ENCODE measurements at places on chromosomes 1 and 21. TPM values are rescaled to one million over a fixed set of nuclear protein-coding genes. Genes with fewer than 3 reads are reported as not detected.

DNA sequence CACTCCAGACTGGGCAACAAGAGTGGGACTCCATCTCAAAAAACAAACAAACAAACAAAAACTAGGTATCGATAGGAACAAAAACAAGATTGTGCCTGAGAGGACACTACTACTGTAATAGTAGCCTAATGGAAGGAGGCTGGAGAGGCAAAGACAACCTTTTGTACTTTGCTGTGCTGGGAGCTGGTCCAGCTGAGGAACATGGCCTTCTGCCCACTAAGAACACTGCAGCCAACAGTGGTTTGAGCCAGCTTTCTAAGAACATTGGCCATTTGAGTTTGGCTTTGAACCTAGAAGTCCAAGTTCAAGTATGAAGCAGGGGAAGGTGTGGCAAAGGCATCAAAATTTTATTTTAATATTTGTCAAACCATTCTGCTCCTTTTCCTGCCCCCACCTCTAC lies 22.7 kb upstream of the RGS8 start:
- no peak for DNase-seq

GRCh38 chr1:19140465-19140864 lies 69.6 kb downstream of the UBR4 start:
- DNase-seq: no peak

- DNase-seq: peak; percentile 17
These were observed 4.7 kb downstream of the SLC1A7 start for GRCh38 chr1:53137729-53138128.

DNA sequence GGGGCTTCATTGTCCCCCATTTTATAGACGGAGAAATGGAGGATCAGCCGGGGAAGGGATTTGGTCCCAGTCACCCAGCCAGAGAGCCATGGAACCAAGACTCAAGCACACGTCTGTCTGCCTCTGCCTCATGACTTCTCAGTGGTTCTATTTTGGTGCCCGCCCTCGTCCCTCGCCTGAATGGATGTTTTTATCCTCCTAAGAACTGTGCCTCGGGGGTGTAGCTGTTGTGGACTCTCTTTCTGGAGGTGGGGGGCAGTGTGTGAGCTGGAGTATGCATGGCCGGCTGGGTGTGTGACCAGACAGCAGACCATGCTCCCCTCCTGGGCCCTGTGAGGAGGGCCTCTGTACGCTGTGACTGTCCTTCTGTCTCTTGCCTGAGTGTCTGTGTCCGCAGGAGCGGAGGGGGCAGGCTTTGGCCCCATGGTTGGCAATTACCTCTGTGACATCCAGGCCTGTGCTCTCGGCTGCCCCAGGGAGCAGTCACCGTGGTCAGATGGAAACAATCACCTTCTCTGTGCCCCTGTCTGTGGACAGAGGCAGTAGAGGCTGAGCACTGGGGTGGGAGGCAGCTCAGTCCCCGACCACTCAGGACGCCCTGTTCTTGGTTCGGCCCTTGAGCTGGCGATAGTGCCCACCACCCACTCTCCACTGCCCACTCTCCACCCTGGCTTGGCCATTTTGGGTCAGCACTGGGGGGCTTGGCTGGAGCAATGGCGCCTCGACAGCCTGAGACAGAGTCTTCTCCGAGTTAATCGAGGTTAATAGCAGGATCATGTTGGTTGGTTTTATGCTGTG lies 20.4 kb downstream of the WNT4 start:
- no peak for DNase-seq

DNA sequence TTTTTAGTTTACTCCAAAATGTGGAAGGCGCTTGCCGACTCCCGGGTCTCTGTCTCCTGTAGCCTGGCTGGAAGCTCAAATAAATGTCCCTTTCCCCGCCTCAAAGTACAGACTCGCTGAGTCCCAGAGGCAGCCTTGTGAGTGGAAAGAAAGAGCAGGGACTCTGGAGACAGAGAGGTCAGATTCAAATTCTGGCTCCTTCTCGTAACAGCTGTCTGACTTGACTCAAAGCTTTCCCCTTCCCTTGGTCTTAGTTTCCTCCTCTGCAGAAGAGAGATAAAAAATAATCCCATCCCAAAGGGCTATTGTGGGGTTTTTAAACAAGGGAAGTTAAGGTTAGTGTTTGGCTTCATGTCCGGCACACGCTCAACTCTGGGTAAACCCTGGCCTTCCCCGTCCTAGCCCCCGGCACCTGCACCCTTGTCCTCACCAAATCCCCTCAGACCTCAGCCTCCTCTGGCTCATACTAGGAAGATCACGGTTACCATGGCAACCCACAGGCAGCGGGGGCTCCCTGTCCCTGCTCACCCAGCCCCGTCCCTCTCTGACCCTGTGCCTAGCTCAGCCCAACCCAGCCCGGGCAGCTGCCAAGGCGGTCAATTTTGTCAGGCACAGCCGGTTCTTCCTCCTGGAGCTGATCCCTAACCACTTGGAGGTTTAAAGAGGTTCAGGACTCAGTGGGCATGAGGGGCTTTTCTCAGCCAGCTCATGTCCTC lies 49.2 kb upstream of the IGSF21 start:
- no peak for DNase-seq

GRCh38 chr1:151146072-151146411 lies 389 bp downstream of the SEMA6C start:
- no peak for DNase-seq

Gene CD164L2
- not detected for total RNA-seq

Measured in LHCN-M2 (cell line).